ENCODE measurements at places on chromosomes 5 and 9. TPM values are rescaled to one million over a fixed set of nuclear protein-coding genes. Genes with fewer than 3 reads are reported as not detected.

DNA sequence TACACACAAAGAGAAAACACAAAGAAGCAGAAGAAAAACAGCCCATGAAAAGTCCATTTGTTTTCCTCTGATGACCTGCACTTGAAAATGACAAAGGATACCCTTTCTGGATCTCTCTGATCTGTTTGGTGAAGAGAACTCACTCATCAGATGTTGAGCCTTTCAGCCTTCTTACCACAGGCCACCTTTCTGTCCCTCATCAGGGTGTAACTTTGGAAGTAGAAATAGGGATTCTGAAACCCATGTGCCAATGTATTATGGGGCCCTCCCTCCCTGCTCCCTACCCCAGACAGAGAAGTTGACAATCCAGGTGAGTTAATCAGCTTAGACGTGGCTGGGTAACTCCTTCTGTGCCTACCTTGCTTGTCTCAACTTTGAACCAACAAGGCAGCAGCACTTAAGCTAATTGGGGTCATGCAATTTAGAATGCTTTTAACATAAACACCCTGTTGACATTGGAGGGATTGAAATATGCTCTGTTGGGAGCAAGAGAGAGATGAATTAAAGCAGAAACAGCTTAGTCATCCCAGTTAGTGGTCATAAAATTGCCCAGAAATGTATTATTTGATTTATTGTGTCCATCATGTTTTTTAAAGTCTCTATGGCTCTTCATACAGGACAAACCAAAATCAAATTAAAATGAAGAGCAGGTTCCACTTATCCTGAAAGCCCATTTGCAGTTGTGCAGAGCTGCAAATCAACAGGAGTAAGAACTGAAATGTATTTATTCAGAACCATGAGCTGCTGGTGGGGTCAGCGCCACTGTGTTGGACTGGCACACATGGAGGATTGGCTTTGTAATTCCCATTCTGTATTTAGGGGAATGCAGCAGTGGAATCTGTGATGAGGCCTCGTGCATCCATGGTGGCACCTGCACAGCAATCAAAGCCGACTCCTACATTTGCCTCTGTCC lies 132.0 kb downstream of the LIFR start:
- no peak overlapping the region for H3K27ac ChIP-seq
- H3K4me3 ChIP-seq, result no peak overlapping the region
- H3K36me3 ChIP-seq, result no peaks in the 10 kb centered on the region
- H3K27me3 ChIP-seq, result no peaks in the 10 kb centered on the region
- no peak for DNase-seq
- H3K4me1 ChIP-seq, result peaks cover 41% of the 10 kb centered on the region

- H3K4me3 ChIP-seq, result no peak overlapping the region
- H3K4me1 ChIP-seq, result no peaks in the 10 kb centered on the region
- no peak overlapping the region for H3K27ac ChIP-seq
- H3K36me3 ChIP-seq, result no peaks in the 10 kb centered on the region
- DNase-seq, result no peak
These were observed 193.4 kb downstream of the SEMA6A start for GRCh38 chr5:116381201-116381600.

NMUR2 gene
- not detected for total RNA-seq

ZNF366 gene
- total RNA-seq, result not detected

DNA sequence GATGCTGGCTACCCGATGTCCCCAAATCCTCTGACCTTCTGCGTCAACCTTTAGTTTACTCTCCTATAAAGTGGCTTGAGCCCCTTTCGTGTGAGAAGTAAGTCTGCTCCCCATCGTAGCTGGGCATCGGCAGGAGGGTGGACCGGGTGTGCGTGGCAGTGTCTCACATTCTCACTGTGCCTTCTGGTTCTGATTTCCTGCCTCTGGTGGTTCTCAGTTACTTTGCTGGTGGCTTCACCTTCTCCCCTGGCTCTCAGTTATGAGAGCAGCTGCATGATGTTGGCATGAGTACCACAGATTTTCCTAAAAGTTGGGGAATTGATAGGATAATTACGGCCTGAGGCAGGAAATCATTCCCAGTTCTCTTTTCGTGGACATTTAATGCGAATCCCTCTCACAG lies 47.0 kb upstream of the RPS23 start:
- H3K27ac ChIP-seq, result no peak overlapping the region
- no peak for DNase-seq
- H3K36me3 ChIP-seq, result peaks cover 9% of the 10 kb centered on the region
- H3K4me1 ChIP-seq, result peaks cover 21% of the 10 kb centered on the region
- no peak overlapping the region for H3K4me3 ChIP-seq

RANBP3L gene
- total RNA-seq, result 1.2 TPM

SPATA31E1 gene
- not detected for total RNA-seq

GRCh38 chr5:83718195-83718825 lies 2.3 kb downstream of the HAPLN1 start:
- peaks cover 2% of the 10 kb centered on the region for H3K36me3 ChIP-seq
- H3K4me3 ChIP-seq, result peak overlapping the region; percentile 84
- no peaks in the 10 kb centered on the region for H3K27me3 ChIP-seq
- peak overlapping the region; percentile 95 for H3K27ac ChIP-seq

- peaks cover 1% of the 10 kb centered on the region for H3K36me3 ChIP-seq
- H3K4me1 ChIP-seq, result peaks cover 7% of the 10 kb centered on the region
- peak; percentile 27 for DNase-seq
These were observed 86.1 kb downstream of the GTF3C4 start for GRCh38 chr9:132756214-132756845.

DNA sequence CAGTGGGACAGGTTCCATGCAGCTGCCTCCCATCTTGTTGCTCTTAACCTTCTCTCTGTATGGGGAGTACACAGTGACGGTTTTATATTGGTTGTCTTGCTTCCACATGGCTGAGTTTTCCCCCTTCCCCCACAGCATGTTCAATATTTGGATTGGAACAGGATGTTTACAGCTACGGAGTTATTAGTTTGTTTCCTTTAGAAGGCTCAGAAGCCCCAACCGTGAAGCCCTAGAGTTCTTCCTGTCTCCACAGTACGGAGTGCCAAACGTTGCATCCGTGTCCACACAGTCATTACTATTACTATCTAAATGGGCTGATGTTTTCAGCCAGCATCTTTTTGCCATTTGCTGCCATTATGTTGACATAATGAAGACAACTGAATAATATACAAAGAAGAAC lies 277.5 kb downstream of the MARCHF11 start:
- H3K36me3 ChIP-seq, result no peaks in the 10 kb centered on the region
- H3K4me3 ChIP-seq, result no peak overlapping the region
- no peak for DNase-seq
- H3K27me3 ChIP-seq, result no peaks in the 10 kb centered on the region

DNA sequence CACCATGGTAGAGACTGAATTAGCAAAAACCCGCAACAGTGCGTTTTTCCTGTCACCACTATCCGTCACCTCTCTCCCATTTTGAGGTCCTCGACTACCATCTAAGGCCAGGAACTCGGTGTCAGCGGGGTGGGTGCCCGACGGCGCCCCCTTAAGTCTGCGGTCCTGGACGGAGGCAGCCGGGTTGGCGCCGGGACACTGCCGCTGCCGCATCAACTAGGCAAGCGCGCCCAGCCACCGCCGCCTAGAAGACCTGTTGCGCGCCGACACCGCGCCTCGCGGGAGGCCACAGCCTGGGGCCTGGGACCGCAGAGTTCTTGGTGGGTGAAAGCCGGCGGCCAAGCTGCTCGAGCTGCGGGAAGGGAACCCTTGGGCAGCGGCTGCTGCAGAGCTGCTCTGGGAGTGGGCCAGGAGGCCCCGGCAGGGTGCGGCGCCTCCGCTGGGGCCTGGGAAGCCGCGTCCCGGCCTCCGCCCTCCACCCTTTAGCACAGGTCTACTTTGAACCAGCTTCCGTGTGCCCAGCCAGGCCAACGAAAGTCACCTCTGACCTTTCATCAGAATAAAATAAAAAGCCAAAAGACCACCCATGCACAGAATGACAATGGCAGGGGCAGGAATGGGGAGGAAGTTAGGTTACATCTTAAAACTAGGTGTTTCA lies 3.5 kb downstream of the FOXB2 start:
- H3K4me3 ChIP-seq, result no peak overlapping the region
- H3K27me3 ChIP-seq, result peaks cover 68% of the 10 kb centered on the region
- H3K27ac ChIP-seq, result no peak overlapping the region
- peaks cover 18% of the 10 kb centered on the region for H3K4me1 ChIP-seq
- DNase-seq, result no peak

- H3K27ac ChIP-seq, result no peak overlapping the region
- no peaks in the 10 kb centered on the region for H3K27me3 ChIP-seq
- H3K4me1 ChIP-seq, result peaks cover 28% of the 10 kb centered on the region
- no peak overlapping the region for H3K4me3 ChIP-seq
These were observed 39.5 kb downstream of the PLPP1 start for GRCh38 chr5:55495216-55495615.

PCDHA6 gene
- total RNA-seq, result 23.5 TPM

DNA sequence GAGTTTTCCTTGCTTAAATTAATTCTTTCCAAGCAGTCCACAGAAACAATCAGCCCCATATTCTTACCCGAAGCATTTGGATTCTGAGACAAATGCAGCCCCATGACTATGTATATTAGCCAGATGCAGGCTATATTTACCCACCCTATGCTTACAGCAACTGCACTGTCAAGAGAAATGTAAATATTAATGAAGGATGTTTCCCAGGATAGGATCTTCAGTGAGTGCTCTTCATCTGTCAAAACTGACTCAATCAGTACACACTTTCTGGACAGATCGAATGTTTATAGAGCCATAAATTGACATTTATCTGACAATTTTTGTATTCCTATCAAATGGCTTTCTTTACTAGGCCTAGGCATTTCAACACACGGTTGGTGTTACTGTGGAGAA lies 725.3 kb upstream of the SEMA6A start:
- no peak overlapping the region for H3K4me3 ChIP-seq
- H3K27ac ChIP-seq, result no peak overlapping the region
- H3K36me3 ChIP-seq, result no peaks in the 10 kb centered on the region
- no peaks in the 10 kb centered on the region for H3K27me3 ChIP-seq

GRCh38 chr9:91004484-91004883 lies 202.9 kb downstream of the SYK start:
- no peak for DNase-seq
- H3K27ac ChIP-seq, result no peak overlapping the region
- no peak overlapping the region for H3K4me3 ChIP-seq
- no peaks in the 10 kb centered on the region for H3K27me3 ChIP-seq
- H3K36me3 ChIP-seq, result no peaks in the 10 kb centered on the region
- peaks cover 8% of the 10 kb centered on the region for H3K4me1 ChIP-seq

TRIP13 gene
- 6.4 TPM for total RNA-seq

DNA sequence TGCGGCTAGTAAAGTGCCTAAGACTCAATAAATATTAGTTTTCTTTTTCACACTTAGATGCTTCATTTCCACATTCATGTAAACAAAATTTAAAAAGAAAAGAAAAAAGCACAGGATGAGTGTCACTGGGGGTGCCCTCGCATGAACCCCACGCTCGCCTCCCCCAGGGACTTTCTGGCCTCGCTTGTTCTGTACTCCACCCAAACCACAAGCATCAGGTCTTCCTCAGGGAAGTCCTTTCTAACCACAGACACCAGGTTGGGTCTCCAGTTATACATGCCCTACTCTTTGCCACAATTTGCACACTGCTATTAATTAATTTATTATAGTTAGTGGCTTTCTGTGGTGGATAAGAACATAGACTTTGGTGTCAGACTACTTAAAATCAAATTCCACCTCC lies 92.4 kb downstream of the RORB start:
- no peaks in the 10 kb centered on the region for H3K36me3 ChIP-seq
- peaks cover 2% of the 10 kb centered on the region for H3K27me3 ChIP-seq
- no peak overlapping the region for H3K4me3 ChIP-seq
- no peak overlapping the region for H3K27ac ChIP-seq
- H3K4me1 ChIP-seq, result no peaks in the 10 kb centered on the region
- no peak for DNase-seq

GRCh38 chr5:75325242-75325641 lies 11.8 kb upstream of the HMGCR start:
- H3K36me3 ChIP-seq, result no peaks in the 10 kb centered on the region
- DNase-seq, result no peak
- H3K27ac ChIP-seq, result no peak overlapping the region
- peaks cover 14% of the 10 kb centered on the region for H3K4me1 ChIP-seq
- no peak overlapping the region for H3K4me3 ChIP-seq

STC2 gene
- 1,121 TPM for total RNA-seq
